ENCODE measurements at places on chromosomes 6 and 20.
A peak's percentile ranks its signal among the peaks of the same experiment; 100 is the strongest.

DNA sequence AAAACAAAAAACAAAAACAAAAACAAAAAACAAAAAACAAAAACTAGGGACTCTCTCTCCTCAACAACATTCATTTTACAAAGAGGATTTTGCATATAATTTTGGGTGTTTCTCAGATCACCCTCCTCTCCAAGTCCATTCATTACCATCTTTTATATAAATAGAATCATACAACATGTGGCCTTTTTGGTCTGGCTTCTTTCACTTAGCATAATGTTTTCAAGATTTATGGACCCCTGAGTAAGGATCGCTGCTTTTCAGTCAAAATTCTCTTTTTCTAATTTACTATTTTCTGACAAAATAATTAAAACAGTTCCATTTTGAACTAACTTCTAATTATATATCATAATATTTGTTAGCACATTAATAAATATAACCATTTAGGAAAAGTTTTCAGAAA lies 94.8 kb downstream of the UBE3D start:
- no peak for DNase-seq

DNA sequence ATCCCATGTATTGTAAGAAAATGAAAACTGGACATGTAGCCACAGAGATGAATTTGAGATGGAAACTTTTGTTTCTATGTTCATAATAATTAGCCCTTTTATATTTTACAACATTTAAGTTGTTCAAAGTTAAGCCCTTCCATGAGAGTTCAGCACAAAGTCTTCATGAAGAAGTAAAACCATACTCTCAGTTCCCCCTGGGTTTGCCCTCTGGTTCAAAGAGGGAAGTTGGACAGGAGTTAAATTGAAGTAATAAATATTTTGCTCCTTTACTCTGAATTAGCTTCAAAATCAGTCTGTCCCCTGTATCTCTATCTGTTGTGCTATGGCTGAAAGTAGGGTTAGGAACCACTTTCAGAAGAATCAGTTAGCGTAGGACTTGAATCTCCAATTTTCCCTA lies 31.1 kb downstream of the PHACTR2 start:
- no peak for DNase-seq

GRCh38 chr6:17156112-17156921 lies 54.5 kb downstream of the STMND1 start:
- peak; percentile 88 for DNase-seq

DNA sequence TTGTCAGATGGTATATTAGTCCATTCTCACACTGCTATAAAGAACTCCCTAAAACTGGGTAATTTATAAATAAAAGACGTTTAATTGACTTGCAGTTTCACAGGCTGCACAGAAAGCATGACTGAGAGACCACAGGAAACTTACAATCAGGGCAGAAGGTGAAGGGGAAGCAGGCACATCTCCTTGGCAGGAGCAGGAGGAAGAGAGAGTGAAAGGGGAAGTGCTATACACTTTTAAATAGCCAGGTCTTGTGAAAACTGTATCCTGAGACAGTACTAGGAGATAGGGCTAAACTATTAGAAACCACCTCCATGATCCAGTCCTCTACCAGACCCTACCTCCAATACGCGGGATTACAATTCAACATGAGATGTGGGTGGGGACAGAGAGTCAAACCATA lies 193.9 kb upstream of the KCNG1 start:
- DNase-seq, result no peak

DNA sequence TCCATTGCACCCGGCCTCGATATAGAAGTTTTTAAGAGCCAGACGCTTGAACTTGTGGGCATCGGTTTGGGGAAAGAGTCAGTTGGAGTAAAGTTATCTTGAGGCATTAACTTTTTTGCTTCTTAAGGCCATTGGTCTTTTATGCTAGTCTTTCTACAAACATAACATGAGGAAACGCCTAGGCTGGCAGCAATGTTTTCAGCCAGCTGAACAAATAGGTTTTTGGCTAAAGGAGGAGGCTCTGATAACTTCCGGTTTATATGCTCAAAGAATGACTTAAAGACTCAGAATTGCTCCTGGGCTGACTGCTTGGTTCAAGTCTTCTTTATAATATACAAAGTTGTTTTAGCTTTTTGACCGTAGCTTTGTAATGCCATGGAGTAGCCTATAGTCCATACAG lies 46.2 kb downstream of the HLA-C start:
- no peak for DNase-seq

GRCh38 chr6:39666706-39667489 lies 58.3 kb downstream of the KIF6 start:
- no peak for DNase-seq

GRCh38 chr20:32315891-32316290 lies 38.4 kb downstream of the KIF3B start:
- no peak for DNase-seq

- DNase-seq, result no peak
Measured at GRCh38 chr20:46573788-46574584, 23.5 kb upstream of the OCSTAMP start.

DNA sequence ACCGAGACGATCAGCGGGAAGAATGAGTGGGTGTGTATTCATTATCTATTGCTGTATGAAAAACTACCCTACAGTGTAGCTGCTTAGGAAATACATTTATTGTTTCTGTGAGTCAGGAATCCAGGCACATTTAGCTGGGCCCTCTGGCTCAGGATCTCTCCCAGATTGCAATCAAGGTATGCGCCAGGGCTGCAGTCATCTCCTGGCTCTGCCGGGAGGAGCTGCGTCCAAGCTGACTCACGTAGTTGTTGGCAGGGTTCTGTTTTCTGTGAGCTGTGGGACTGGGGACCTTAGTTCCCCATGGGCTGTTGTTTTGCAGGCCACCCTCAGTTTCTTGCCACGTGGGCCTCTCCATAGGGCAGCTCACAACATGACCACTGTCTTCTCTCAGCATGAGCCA lies 68.2 kb upstream of the FUCA2 start:
- DNase-seq, result no peak

DNA sequence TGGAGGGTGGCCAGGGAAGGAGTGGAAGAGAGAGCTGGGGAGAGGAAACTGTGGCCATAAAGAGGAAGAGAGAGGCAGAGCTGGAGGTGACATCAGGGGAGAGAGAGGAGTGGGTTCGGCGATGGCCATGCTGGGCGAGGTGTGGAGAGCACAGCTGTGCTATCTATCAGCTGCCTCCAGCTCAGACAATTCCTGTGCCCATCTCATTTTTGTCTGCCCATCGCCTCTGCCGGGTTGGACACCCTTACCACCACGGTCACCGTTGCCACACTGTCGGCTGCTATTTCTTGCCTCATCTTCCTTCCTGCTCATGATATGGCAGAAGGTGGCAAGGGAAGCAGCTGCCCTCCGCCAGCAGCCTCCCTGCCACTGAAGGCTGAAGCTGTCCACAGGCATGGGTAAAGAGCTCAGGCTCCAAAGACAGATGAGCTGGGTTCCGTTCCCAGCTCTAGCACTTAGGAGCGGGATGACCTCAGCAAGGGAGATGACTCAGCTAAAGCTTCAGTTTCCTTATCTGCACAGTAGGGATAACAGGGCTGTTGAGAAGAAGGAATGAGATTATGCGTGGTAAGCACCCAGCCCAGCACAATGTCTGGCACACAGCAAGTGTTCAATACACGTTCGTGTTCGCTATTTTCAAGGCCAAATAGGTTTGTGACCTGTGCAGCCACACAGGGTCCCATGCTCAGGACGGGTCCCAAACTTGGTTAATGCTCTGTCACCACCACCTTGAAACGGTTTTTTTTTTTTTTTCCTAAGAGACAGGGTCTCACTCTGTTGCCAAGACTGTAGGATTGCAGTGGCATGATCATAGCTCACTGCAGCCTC lies 21.9 kb upstream of the TAF8 start:
- DNase-seq, result peak; percentile 67

DNA sequence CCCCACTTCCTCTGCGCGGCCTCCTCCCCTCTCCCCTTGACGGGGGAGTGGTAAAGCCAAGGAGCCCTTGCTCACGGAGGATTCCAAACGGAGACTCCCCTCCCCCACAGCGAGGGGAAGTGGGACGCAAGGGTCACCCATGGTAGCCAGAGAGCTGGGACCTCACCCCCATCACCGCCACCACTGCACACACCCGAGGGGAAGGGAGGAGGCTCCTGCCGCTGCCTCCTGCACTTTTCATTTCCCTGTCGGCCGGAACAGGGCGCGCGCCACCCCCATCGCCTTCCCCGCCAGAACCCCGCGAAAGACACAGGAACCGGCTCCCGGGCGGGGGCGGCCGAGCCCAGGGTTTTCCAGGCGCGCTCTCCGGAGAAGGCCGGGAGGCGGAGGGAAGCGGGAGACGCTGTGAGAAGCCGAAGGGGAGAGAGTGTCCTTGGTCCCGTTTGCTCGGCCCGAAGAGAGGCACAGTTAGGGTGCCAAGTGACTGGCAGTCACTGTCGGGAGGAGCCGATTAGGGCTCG lies 789 bp downstream of the CCND3 start:
- peak; percentile 61 for DNase-seq

DNA sequence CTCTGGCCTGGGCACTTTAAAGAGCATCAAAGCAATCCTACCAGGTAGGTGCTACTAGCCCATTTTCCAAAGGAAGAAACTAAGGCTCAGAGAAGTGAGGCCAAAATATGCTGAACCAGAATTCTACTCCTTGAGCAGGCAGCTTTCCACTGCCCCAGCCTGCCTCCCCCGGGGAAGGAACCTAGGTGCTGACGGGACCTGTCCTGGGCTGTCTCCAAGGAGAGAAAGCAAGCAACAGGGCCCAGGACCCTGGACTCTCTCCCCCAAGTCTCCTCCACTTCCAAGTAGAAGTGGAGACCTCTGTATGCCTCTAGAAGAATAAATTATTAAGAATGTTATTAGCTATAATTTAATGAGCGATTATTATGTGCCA lies 159.5 kb downstream of the MRPL14 start:
- DNase-seq, result no peak

DNA sequence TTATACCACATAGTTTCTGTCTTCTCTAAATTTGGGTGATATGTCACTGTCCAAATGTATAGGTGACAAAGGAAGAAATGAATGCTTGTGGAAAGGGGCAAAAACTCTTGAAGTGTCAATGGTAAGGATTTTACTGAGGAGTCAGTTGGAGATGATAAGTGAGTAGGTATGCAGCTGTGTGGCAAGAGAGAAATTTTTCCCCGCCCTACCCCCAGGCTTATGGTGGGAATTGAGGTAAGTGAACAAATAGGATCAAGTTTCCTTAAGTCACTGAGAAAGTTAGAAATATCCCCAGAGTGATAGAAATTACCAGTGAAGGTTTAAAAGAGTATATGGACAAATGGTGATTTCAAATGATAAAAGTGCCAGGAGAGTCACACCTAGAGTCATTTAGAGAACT lies 11.8 kb downstream of the DSE start:
- DNase-seq, result no peak

DNA sequence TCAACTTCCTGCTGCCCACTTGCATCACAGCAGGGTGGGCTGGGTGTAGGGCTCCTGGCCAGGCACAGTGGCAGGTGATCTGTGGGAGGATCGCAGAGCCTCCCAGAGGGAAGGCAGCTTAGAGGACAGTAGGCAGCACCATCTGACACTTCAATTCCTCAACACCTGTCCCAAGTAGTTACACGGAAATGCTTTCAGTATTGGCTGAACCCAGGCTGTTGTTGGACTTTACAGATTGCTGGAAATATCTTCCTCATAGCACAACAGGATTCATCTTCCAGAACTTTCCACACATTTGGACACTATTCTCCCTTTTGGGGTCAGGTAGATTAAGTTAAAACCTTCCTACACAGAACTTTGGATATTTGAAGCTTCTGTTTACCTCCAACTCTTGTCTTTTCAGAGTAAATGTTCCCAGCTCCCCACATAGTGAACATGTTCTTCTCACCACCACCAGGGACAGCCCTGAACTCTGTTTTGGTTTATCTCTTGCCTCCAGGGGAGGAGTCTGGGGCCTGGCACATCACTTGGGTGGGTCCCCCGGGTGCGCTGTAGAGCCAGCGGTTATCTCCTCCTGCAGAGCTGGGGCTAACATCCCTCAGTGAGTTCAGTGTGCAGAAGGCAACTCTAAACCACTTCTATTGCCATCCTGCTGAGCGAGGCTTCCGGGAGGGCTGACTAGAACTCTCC lies 3.5 kb upstream of the SLC22A2 start:
- peak; percentile 67 for DNase-seq

GRCh38 chr6:122702841-122703240 lies 76.7 kb upstream of the FABP7 start:
- no peak for DNase-seq

GRCh38 chr6:96683819-96684528 lies 121.0 kb downstream of the FHL5 start:
- peak; percentile 53 for DNase-seq

GRCh38 chr6:163200289-163200688 lies 214.2 kb upstream of the QKI start:
- DNase-seq, result no peak

DNA sequence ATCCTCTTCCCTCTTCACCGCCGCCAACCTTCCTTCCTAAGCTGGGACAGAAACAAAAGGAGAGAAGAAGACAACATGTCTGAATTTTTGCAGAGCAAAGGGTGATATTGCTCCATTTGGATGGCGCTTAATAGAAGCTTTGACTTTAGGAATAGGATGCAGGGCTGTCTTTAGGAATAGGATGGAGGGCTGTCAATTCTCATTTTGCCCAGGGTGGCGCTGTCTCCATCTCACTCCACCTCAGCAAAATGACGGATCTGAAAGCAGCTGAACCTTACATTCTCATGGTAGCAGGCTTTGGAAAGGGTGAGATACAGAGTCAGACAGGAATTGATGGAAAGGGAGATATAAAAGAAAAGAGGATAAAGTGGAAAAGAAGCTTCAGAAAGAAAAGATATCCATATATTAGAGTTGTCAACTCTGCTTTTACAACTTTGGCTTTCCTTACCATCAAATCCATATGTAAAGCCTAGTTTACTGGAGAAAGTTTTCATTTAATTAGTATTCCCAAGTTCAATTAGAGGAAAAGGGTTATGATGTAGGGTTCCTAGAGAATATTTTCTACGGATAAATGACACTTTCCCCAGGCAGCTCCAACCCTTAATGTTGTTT lies 2.4 kb downstream of the MTCL3 start:
- DNase-seq, result peak; percentile 29

DNA sequence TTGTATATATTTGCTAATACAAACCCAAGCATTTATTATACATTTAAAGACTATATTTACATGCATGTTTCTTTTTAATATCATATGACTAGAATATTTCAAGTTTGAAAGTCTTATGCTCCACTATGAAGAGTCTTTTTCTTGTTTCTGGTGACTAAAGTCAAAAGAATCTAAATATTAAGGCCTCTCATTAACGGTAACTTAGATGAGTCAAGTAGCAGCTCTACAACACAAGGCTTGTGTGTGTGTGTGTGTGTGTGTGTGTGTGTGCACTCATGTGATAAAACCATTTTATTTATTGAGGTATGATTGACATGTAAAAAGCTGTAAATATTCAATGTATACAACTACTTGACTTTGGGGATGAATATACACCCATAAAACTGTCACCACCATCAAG lies 275.6 kb downstream of the TFAP2B start:
- DNase-seq, result no peak

DNA sequence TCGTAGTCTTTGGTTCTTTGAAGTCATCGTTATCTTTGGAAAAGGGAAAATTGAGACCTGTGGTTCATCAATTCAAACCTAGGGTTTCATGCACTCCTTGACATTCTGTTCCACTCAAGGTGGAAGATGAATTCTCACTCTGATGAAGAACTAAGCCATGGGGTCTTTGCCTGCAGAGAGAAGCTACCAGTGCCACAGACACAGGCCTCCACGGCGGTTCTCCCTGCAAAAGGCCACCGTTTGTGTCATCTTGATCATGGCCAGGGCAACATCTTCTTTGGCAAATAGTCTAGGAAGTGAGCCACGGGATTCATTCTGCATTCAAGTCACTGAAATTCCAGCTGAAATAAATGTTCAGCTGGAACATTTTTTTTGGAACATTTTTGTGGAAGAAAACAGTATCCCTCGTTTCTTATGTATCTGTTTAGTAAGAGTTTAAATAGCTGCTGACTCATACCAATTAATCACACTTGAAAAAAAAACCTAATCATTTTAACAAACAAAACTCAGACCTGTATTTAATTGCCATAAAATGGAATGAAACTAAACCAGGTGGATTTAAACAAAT lies 206.0 kb upstream of the FOXQ1 start:
- DNase-seq, result no peak
